ENCODE measurements at places on chromosomes 4 and X. TPM values are rescaled to one million over a fixed set of nuclear protein-coding genes. Genes with fewer than 3 reads are reported as not detected.

DNA sequence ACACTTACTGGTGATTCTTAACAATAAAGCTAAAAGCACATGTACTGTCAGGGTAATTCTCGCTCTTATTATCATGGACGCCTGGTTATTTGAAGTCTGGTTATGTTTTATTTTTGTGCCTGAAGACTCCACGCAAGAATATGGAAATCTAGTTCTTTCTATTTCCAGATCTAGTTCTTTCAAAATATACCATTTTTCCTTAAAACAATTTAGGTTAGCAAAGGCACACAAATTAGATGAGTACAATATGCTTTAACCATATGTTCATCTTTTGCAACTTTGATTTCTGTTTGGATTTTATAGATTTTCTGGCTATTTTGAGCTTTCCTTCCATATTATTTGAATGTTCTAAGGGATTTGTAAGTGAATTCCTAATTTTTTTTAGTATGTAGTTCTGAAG, 1783.1 kb downstream of the PCDH7 start:
- DNase-seq = no peak

DNA sequence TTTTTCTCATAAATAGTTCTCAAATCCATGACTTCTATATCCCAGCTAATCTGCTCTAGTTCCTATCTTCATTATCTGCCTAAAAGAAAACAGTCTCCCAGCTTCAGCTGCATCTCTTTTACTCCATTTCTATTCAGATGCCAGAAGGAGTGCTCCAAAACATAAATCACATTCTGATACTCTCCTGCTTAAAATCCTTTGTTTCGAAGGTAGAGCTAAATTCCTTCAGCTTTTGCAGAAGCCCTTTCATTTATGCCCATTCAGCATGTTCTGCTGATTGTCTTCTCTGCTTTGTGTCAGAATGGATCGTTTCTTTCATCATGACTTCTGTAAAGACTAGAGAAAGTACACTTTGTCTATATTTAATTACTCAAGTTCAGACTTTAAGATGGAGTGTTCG, 440.1 kb upstream of the SMIM31 start:
- no peak for DNase-seq

Gene MAGEB10
- polyA plus RNA-seq = not detected

DNA sequence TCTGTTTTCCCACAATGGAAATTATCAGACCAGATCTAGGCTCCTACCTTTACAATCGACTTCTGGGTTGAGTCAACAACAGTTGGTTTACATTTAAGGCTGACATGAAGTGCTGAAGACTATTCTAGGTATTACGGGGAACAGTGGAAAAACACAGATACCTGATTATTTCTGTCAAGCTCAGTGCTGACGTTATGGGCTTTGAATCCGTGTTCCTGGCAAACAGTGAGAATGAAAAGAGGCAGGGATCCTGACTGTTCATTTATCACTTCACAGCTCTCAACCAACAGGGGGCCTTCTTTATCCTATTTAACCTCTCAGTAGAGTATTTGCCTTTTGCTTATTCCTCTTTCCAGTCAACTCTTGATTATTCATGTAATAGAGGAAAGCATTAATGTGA, 43.1 kb downstream of the TMEM164 start:
- no peak for DNase-seq

Gene EXOC1L
- polyA plus RNA-seq = not detected

DNA sequence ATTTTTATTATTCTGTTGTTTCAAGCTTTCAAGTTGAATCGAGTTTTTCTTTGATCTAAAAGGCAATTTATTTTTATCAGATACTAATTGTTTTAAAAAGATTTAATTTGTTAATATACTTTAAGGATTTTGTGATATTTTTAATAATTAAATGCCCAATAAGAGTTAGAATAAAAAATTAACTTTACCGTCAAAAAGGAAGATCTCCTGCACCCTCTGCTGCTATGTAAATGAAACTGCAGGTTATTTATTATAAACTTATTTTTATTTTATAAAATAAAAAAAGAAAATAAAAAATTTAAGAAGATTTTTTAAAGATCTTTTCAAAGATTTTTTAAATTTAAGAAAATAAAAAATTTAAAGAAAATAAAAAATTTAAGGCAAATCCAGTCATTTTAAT, 166.1 kb downstream of the CCSER1 start:
- no peak for DNase-seq

Gene GUCY1B1
- 13.2 TPM for polyA plus RNA-seq

- DNase-seq = no peak
Measured at GRCh38 chr4:114692958-114693357, 94.4 kb downstream of the UGT8 start.

GRCh38 chr4:4990857-4991540, 28.3 kb downstream of the CYTL1 start:
- DNase-seq = no peak

GRCh38 chr4:48226199-48226598, 43.4 kb downstream of the TEC start:
- no peak for DNase-seq

DNA sequence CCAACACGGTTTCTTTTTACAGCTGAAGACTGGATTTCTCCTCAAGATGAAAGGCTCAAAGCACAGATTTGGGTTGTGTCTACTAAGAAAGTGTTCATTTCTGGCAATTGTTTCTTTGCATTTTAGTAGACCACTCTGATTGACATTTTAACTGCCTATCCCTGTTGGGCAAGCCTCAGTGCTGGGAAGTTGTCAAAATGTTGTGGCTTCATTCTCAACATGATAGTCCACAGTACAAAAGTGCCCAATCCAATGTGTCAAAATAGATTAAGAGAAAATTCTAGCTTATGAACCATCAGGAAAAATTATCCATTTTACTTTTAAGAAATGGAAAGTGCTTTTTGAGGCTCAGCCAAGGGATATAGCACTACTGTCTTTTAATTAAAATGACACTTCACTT, 323.9 kb upstream of the PRPS2 start:
- DNase-seq = no peak

DNA sequence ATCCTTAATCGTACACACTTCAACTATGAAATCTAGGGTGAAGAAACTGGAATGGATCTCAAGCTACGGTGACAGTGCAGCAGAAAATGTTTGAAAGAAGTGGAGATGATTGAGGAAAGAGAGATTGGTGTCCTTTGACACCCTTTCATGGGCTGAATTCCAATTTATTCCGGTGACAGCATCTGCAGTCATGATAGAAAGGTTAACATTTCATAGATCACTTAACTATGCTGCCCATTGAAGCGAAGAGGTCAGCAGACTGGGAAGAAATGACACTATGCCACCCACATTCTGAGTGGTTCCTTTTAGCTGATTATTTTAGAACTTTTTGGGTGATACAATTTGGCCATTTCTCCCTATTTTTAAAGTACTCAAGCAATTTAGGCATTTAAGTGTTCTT, 82.3 kb downstream of the DNAAF6 start:
- DNase-seq = no peak

DNA sequence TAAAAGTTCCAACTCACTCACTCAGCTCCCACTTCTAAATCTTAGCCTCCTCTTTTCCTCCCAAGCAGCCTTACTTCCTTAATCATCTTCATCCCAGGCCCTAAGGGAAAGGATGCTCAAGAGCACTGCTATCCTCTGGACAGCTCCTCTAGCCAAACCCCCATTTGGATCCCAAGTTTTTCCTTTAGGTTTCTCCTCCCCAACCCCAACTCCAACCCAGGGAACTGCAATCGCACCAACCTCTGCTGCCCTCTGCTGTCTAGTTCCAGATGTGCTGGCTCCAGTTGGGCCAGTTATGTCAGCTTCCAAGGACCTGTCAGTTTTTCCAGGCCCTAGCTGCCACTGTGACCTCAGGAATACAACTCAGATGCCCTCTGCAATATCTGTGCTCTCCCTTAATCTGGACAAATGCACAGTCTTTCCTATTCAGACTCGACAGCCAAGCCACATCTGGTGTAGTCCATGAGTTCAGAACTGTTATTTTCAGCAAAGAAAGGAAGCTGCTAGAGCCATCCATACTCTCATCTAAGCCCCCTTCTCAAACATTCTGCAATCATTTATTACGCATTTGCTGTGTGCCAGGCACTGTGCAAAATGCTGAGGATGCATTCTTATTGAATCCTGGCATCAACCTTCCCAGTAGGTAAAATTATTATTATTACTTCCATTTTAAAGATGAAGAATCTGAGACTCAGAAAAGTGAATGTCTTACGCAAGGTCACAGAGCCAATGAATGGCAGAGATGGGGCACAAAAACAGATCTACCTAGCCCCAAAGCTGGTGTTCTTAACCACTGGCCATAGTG, 12.3 kb upstream of the XPNPEP2 start:
- DNase-seq = peak; percentile 69

All from kidney (tissue), 22 donors.